Kidney tubule cell (primary cell): ENCODE measurements at places on chromosomes 16 and 17.

DNA sequence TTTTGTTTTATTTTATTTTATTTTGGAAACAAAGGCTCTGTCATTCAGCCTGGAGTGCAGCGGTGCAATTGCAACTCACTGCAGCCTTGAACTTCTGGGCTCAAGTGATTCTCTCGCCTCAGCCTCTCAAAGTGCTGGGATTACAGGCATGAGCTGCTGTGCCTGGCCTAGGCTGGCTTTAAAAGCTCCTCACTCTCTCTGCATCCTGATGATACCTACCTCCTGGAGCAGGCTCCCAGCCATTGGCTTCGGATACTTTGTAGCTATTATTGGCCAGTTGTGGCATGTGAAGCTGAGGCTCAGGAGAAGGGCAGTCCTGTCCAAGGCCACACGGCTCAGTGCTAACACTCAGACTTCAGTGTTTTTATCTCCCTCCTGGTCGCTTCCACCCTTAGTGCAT is 158.0 kb downstream of the SEC14L1 start:
- no peak for DNase-seq

DNA sequence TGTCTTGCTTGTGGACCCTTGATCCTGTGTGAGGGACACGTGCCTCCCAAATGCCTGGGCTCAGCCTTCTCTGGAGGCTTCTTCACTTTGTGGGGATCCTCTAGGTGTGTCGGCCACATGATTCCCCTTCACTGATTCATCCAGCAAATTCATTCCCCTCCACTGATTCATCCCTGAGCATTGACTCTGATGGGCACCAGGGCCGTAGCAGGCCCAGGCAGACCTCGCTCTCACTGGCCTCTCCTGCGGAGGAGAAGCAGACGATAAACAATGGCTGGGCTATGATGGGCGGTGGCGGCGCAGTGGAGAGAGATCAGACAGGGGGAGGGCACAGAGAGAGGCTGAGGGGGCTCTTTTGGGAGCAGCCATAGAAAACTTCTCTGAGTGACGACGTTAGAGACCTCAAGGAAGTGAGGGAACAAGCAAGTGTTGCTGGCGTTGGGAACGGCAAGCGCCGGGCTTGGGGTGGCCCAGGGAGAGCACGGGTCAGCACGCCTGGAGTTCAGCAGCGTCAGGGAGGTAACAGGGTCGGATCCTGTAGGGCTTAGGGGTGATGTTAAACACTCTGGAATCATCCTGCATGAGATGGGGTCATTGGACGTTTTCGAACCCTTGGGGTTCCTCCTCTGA is 17.5 kb upstream of the RPTOR start:
- peak; percentile 54 for DNase-seq

DNA sequence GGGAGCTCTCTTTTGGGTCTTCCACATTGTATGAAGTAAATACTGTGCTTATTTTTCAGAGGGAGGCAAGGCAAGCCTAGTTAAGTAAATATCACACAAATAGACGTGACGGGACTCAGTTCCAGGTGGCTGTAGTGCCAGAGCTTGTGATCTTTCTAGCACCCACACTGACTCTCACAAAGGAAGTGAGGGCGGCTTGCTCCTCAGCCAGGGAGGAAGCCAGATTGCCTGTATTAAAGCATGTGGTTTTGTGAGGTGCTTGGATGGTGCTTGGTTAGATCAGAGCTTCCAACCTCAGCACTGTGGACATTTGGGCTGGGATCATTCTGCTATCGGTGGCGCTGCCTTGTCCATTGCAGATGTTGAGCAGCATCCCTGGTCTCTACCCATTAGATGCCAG is 80.1 kb downstream of the VAT1L start:
- no peak for DNase-seq

GRCh38 chr16:9970796-9971195 is 211.4 kb downstream of the GRIN2A start:
- DNase-seq, result no peak

- no peak for DNase-seq
Observed at GRCh38 chr17:50575581-50576210, 15.2 kb downstream of the CACNA1G start.

- no peak for DNase-seq
Observed at GRCh38 chr17:82200743-82201497, 11.7 kb downstream of the CCDC57 start.

- no peak for DNase-seq
Observed at GRCh38 chr16:30677931-30678585, 19.8 kb downstream of the FBRS start.

GRCh38 chr17:55023626-55024025 is 55.1 kb downstream of the STXBP4 start:
- DNase-seq, result no peak

DNA sequence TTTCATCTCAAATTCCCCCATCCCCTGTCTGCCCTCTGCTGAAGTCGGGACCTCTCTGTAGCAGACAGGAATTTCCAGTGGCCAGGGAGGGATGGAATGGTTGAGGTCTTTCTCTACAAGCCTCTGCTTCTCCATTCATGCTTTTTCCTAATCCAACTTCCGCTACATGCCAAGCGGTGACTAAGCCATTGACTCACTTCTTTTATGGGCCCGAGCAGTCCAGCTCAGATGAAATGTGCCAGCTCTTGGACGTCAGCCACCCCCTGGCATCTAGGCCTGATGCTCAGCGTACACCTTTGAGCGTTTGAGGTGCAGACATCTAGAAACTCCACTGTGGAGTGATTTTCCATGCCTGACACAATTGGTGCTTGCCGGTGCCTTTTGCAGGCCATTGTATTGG is 40.7 kb upstream of the GPR139 start:
- DNase-seq, result peak; percentile 63
